GM23248 (cell line): ENCODE measurements at places on chromosomes 4 and X.

DNA sequence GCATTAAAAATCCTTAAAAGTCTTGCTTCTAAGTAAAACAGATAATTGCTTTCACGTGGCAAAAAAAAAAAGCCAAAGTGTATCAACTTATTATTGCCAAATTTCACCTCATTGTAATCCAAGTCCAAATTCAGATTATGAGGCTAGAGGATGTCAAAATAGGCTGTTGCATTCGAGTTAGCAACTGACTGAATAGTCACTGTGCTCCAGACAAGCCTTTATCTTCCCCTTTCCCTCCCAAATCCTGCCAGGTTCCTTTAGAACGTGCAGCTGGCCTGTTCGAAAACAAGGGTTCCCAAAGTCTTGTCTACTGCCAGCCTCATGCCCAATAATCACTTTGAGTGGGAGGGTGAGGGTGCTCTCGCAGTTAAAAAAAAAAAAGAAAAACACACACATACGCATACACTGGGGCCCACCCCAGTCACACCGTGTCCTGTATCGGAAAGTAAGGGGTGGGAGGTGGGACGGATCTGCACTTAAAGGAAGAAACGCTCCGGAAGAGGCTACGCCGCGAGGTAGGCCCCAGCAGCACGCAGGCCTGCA, 603 bp downstream of the MAD2L1 start:
- DNase-seq = peak; percentile 39

GRCh38 chrX:84047339-84047738, 140.7 kb downstream of the RPS6KA6 start:
- no peak for DNase-seq

DNA sequence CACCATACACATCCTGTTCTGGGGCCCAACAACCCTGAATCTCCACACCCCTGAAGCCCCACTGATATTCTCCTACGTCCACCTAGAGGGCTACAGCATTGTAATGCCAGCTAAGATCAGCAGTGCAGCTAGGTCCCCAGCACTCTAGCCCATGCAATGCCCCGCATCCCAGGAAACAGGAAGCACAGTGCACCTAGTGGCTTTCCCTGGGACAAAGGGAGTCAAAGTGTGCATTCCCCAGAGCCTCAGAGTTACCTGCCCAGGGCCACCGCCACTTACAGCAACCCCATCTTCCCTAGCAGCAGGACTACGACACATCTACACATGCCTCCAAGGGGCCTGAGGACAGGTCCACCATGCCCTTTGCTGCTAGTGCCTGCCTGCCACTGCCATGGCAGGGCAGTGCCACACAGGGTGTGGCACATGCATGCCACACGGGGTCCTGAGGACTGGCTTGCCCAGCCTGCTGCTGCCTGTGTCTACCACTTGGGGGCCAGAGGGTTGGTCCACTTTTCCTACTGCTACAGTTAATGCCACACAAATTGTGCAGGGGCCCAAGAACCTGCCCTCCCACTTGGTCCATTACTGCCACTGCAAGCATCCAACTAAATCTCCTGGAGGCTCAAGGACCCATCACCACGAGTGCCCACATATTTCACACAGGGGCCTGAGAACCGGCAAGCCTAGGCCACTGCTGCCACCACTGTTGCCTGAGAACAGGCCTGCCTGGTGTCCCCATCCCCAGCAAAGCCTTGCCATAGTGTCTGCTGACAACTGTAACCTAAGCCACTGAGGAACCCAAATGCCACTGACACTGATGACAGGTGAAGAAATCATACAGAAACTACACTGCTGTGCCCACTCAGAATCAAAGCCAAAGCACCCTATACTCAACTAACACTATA, 23.7 kb downstream of the TLR6 start:
- DNase-seq = no peak

GRCh38 chrX:7552760-7553159, 290.2 kb upstream of the VCX start:
- peak; percentile 4 for DNase-seq

DNA sequence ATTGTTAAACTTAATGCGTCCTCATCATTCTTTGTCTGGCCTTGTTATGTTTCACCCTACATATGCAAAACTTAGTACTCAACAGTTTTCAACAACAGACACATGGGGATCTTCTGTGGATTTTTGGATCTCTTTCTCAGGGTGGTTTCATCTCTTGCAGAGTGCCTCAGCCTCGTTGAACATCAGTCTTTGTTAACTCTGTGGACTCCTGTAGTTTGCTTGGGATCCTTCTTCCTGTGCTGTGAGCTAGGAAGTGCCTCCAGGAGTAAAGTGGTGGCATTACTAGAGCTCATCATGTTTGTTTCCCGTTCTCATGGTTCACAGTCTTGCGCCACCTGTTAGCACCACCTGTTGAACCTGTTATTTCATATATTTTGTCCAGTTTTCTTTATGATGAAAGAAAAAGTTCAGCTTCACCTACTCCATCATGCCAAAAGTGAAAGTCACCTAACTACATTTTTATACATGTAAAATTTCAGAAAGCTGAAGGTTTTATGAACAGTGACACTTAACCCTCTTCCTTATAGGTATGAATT, 27.5 kb upstream of the NDUFC1 start:
- DNase-seq = no peak

DNA sequence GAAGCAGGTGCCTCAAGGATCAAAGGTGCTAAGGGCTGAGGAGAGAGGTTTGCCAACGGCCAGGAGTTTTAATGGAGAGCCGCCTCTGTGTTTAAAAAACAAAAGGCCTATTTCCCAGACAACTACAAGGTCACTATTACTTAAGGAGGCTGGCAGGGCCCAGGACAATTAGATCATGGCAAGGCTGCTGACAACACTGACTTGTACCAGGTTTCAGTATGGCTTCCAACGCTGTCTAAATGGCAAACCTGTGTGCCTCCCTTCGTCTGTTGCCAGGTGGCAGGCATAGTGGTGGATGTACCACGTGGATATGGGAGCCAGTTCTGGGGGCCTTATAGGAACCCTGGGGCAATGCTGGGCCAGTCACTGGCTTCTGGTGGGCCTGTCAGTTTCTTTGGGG, 41.0 kb downstream of the NSG1 start:
- no peak for DNase-seq

- peak; percentile 14 for DNase-seq
Measured at GRCh38 chrX:100979881-100980607, 10.5 kb downstream of the ARL13A start.

DNA sequence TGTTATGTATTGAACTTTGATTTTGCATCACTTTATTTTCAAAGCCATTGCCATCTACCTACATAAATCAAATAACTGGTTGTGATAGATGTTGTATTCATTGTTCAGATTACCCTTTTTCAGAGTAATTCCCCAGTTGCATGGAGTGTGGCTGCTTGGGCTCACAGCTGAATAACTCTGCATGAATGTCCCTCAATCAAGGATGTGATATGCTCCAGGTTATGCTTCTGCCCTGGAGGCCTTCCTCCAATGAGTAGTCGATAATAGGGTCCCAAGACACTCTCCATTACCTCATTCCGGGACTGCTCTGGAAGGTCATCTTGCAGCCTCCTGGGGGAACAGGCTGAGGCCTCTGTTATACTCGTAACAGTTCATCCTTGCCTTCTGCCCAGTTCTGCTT, 251.8 kb downstream of the ADGRL3 start:
- DNase-seq = no peak

DNA sequence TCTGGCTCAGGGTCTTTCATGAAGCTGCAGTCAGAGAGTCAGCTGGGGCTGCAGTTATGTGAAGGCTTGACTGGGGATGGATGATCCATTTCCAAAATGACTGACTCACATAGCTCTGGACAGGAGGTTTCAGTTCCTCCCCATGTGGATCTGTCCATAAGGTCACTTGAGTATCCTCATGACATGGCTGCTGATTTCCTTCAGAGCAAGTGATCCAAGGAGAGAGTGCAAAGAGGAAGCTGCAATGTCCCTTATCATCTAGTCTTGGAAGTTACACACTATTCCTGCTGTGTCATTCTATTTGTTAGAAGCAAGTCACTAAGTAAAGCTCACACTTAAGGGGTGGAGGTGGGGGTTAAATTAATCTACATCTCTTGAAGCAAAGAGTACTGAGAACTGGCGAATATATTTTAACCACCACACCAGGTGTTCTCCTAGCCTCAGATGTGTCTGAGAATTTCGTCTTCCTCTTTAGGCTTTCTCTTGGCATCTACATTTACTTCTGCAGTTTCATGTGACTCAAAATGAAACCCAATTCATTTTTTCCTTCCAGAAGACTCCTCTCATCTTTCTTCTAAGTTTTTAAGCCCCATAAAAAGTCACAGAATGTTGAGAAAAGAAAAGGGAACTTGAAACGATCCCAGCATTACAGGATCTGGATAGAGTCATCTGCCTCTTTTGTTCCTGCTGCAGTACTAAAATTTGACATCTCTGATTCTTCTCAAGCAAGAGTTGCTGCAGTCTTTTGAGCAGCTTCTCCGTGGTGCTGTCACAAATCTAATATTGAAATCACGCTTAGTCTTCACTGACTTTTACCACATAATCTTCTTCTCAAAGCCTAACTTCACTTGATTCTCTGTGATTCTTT, 3.8 kb upstream of the GRPR start:
- DNase-seq = no peak

DNA sequence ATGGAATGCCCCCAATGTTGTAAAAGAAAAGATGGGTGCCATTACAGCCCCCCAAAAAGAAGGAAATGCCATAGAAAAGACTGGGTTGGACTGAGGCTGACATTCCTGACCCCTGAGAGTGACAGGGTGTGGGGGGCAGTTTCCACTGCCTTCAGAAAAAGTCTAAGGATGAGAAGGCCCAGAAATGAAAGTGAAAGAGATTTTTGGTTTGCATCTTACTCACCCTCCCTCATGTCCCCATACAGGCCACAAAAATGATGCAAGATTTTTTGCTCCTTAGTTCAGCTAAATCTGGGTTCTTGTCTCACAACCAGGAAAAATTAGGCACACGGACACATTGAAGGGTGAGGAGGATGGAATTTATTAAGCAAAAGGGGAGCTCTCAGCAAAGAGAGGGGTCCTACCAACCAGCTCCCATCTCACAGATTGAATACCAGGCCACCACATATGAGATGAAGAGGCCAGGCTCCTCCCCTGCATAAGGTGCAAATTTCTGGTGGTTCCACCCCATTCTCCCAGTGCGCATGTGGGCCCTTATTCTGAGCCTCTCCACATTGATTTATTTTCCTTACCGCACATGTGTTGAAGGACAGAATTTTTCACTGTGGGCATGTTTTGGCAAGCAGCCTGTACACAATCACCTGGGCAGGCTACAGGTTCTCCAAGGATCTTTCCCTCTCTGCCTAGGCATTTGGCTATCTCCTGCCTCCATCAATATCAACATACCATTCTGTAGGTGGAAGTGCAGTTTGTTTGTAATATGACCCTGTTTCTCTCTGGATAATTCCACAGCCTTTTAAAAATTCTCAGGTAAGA, 18.8 kb downstream of the PPP4R3C start:
- DNase-seq = no peak

DNA sequence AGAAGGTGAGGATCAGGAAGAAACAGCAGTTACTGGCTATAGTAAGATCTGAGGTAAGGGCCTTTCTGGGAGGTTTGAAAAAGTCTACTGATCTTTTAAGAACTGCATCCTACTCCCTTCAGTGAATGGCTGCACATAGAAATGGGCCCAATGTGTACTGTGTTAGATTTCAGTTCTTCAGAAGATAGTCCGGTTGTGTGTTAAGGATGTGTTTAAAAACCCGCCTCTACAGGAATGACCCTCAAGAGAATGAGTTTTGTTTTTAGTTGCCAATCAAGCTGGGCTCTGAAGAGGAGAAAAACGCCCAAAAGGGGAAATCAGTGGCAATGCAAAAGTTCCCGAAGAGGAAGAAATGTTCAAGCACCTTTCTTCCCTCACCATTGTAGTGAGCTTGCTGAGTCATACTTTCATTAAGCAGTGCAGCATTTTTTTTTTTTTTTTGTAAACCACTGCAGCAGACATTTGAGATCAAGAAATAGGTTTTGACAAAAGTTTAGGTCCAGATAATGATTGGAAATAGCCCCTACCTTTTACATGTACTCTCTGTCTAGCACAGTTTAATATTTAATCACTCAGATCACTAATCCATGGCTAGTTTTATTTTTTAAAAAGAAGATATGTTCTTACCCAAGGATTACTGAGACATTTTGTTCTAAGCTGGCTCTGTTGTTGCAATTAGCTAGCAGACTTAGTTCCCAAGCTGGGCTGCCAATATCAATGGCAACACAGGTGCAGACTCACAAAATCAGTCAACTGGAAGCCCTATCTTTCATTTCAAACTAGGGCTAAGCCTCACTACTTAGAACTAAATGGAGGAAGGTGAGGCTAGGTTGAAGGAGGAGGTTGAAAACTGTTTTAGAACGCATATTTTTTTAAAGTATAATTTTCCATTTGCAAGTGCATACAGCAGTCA, 7.0 kb upstream of the TRPC5OS start:
- peak; percentile 31 for DNase-seq

- DNase-seq = no peak
Measured at GRCh38 chrX:39199429-39199828, 398.2 kb downstream of the MID1IP1 start.
